Thymus (tissue), 14 donors: ENCODE measurements at places on chromosomes 2 and 18. TPM values are rescaled to one million over a fixed set of nuclear protein-coding genes. Genes with fewer than 3 reads are reported as not detected.

TSHZ1 gene
- total RNA-seq: 7.4 TPM

DCC gene
- total RNA-seq: 7.6 TPM

GRCh38 chr2:200901459-200902072 is 12.4 kb downstream of the NIF3L1 start:
- no peaks in the 10 kb centered on the region for H3K27me3 ChIP-seq
- H3K36me3 ChIP-seq: peaks cover 17% of the 10 kb centered on the region
- peak; percentile 87 for DNase-seq
- H3K27ac ChIP-seq: peak overlapping the region; percentile 48
- H3K4me3 ChIP-seq: no peak overlapping the region

DNA sequence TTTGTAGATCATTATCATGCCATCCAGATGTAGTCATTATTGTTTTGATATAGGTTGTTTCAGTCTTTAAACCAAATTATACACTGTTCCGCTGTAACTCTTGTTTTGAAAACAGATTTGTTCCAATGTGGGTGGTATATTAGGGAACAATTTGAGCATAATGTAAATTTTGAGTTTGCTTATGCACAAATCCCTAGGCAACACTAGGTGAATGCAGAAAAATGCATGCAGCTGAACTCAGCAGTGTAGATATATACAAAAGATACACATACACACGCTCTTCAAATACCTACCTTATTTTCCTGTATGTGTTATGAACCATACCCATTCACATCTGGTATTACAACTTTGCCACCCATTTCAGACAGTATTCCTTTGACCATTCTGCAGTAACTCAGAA is 35.8 kb downstream of the MSH2 start:
- no peaks in the 10 kb centered on the region for H3K4me1 ChIP-seq
- H3K27ac ChIP-seq: no peak overlapping the region
- H3K27me3 ChIP-seq: no peaks in the 10 kb centered on the region
- H3K36me3 ChIP-seq: peaks cover 33% of the 10 kb centered on the region
- H3K4me3 ChIP-seq: no peak overlapping the region
- DNase-seq: no peak

GRCh38 chr2:138713069-138713496 is 67.1 kb downstream of the NXPH2 start:
- no peaks in the 10 kb centered on the region for H3K36me3 ChIP-seq
- H3K27me3 ChIP-seq: no peaks in the 10 kb centered on the region
- H3K27ac ChIP-seq: no peak overlapping the region
- H3K4me1 ChIP-seq: no peaks in the 10 kb centered on the region
- H3K4me3 ChIP-seq: no peak overlapping the region

SCN7A gene
- total RNA-seq: 10.2 TPM

CDKL4 gene
- total RNA-seq: 0.99 TPM
